ENCODE measurements at places on chromosomes 7 and 10.

- DNase-seq: no peak
Measured at GRCh38 chr7:155383756-155384491, 74.0 kb upstream of the EN2 start.

GRCh38 chr10:110481919-110482318 lies 15.8 kb upstream of the DUSP5 start:
- DNase-seq: no peak

DNA sequence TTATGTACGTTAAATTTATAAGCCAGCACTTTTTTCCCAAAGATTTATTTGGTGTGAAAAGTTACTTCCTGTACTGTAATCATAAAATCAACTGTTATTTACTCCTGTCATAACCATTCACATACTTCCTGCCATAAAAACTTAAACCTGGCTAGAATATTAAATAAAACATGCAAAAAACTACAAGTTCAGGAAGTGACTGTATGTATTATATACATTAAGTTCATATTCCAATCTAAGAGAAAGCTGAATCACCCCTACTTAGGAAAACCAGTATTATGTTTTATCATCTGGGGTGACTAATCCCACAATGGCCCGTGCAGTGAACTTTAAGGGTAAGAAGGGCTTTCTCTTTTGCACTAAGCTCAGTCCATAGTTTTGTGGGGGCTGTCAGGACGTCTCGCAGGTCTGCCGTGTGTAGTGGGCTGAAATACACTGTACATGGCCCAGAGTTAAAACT lies 183.7 kb upstream of the KLF14 start:
- DNase-seq: peak; percentile 67

DNA sequence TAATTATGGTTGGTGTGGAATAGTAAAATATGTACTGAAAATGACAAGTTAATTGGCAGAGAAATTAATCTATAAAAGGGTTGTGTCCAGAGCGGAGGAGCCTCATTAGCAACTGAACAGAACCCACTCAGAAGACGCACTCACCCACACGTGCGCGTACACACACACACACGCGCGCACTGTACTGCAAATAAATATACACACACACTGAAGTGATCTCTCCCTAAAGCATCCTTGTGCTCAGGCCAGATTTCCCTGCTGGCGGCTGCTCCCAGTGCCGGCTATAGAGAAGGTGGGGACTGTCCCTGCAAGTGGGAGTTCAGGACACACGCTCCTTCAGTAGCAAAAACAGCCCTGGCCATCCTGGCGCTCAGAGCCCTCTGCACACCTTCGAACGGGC lies 85.2 kb downstream of the CHST15 start:
- no peak for DNase-seq

- no peak for DNase-seq
Measured at GRCh38 chr7:92609921-92610518, 19.8 kb upstream of the FAM133B start.

GRCh38 chr10:15684768-15685167 lies 35.0 kb downstream of the ITGA8 start:
- DNase-seq: no peak

DNA sequence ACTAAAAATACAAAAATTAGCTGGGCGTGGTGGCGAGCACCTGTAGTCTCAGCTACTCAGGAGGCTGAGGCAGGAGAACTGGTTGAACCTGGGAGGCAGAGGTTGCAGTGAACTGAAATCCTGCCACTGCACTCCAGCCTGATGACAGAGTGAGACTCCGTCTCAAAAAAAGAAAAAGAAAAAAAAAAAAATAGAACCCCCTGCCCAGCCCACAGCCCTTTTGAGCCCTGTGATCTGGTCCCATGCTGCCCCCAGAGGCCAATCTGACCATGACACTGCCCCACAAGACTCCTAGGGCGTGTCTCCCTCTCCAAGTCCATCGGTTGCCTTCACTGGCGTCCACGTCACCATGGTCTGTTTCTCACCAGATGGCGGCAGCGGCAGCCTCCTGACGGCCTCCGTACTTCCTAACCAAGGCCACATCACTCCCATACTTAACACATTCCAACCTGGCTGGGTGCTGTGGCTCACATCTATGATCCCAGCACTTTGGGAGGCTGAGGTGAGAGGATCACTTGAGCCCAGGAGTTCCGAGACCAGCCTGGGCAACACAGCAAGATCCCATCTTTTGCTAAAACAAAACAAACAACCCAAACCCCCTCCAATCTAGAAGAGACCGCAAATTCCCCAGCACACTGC lies 18.0 kb downstream of the STX1A start:
- DNase-seq: peak; percentile 52

DNA sequence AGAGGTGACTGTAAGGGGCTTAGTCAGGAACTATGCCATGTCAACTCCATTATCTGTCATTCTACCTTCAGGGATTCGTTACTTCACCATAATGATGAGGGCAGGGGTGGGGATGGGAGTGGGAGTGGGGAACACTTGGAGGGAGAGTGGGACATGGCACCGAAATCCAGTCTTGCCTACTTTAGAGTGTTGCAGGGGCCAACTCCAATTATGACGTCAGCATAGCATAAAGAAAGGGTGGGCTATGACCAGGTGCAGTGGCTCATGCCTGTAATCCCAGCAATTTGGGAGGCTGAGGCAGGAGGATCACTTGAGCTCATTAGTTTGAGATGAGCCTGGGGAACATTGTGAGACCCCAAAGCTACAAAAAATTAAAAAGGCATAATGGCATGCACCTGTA lies 512.2 kb downstream of the GATA3 start:
- no peak for DNase-seq

DNA sequence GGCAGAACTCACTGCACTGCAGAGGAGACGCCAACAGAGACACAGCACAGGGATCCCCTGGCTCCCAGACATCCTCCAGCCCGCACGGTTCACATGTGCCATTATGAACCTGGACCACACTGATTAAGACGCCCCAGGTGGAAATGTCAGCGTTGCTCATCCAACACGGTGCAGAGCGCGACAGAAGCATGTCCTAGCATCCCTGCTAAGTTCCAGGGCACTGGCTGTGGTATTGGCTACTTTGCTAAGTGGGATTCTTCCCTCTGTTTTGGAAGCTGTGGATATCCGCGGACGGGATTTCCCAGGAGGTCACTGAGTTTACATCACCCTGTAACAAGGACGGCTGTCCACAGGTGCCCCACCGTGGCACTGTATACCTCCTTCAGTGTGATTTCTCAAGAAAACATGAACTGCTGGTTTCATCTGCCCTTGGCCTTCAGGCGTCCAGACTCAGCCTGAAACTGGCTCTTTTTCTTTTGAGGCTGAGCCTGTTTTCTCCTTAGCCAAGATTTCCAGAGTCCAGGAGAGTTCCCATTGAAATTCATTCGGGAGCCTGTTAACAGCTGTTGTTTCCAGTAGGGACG lies 324.0 kb downstream of the WDR37 start:
- no peak for DNase-seq

- no peak for DNase-seq
Measured at GRCh38 chr10:24207781-24208611, 942 bp upstream of the KIAA1217 start.

DNA sequence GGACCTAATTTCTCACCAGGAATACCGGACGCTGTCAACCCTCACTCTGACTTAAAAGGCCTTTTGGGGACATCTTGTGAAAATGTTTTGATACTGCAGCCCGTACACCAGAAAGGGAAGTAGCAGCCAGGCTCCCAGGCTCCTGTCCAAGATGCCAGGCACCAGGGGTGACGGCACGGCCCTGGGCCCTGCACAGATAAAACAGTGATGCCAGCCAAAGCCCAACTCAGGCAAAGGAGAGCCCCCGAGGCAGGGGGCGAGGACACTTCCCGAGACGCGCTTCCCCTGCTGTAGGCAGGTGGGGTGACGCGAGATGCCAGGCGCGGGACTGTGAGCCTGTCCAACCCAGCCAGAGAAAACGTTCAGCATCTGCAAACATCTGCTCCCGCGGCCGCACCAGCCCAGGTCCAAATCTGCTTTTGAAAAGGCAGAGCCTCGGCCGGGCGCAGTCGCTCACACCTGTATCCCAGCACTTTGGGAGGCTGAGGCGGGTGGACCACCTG lies 15.7 kb downstream of the ZFAND2A start:
- DNase-seq: peak; percentile 52

GRCh38 chr10:61992671-61993668 lies 91.5 kb downstream of the ARID5B start:
- DNase-seq: peak; percentile 96

DNA sequence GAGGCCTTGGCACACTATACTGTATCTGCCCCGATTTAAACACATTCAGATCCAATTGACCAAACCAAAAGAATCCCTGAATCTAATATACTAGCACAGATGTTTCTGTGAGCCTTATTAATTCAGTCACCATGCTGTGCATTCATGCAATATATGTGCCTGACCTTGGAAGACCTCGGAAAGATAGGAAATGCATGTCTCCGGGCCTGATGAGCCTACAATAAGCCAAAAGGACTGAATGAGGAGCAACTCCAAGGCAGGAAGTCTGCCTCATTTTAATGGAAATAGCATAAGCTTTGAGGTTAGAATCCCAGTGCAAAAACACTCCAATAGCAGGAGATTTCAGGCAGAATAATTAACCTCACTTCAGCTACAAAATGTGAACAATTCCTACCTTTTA lies 316.7 kb downstream of the LRRTM3 start:
- no peak for DNase-seq

DNA sequence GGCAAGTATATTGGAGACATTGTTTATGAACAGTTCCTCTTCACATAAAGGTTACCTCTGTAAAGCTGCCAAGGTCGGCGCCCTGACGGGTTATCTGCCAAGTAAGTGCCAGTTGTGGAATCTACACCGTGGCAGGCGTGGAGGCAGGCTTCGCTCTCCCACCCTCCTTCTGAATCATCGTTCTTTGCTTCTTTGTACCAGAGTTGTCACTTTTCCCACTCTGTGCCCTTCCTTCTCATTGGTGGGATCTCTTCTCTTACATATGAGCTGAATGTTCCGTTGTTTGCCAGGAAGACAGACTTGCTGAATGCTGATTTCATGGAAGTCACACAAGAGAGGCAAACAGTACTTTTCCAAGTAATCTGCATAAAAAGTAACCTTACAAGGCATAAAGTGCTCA lies 40.6 kb upstream of the PTPRZ1 start:
- DNase-seq: no peak

GRCh38 chr10:32961895-32962369 lies 3.9 kb upstream of the ITGB1 start:
- DNase-seq: peak; percentile 64

- no peak for DNase-seq
Measured at GRCh38 chr7:66055321-66055956, 20.2 kb upstream of the ASL start.

DNA sequence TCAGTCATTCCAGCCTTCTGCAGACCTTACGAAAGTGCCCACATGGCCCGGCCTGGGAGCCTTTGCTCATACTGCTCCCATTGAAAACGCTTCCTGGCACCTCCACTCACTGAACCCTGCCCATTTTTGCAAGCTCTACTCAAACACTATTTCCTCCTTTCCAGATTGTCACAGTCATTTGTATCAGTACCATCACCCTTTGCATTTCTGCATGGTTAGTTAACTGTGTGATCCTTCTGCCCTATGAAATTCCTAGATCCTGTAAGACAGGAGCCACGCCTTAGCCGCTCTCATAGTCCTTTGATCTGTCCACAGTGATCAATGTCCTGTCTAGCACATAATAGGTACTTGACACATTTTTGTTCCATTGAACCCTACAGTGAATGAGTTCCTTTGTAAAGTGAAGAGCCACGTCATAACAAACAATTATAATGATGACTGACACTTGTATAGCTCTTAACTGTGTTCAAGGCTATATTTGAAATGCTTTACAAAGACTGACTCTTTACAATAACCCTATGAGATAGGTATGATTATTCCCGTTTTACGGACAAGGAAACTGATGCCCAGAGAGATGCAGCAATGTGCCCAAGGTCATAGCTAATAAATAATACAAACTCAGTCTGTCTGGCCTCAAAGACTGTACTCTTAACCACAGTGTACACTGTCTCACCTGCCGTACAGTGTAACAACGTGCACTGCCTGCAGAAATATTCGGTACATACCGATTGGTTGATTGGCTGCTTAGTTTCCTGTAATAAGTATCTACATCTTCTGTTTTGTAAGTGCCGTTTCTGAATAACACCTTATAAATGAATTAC lies 16.6 kb upstream of the ITIH2 start:
- no peak for DNase-seq

- no peak for DNase-seq
Measured at GRCh38 chr10:115653473-115653872, 560.3 kb downstream of the ATRNL1 start.

- no peak for DNase-seq
Measured at GRCh38 chr7:5207131-5207530, 17.1 kb downstream of the WIPI2 start.

GRCh38 chr7:27159266-27160144 lies 3.0 kb upstream of the HOXA7 start:
- no peak for DNase-seq

DNA sequence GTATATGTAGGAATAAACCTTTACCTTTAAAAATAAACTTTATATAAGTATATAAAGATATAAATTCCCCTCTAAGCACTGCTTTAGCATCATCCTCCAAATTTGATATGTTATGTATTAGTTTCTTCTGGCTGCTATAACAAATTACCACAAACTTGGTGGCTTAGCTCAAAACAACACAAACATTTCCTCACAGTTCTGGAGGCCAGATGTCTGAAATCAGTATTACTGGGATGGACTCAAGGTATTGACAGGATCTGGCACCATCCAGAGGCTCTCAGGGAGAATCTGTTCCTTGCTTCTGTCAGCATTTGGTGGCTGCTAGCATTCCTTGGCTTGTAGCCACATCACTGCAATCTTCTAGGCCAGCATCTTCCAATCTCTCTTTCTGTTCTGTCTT lies 6.7 kb upstream of the SCRN1 start:
- DNase-seq: no peak

- no peak for DNase-seq
Measured at GRCh38 chr7:1966631-1967200, 266.0 kb downstream of the MAD1L1 start.

- no peak for DNase-seq
Measured at GRCh38 chr7:40535678-40536077, 400.9 kb downstream of the SUGCT start.

DNA sequence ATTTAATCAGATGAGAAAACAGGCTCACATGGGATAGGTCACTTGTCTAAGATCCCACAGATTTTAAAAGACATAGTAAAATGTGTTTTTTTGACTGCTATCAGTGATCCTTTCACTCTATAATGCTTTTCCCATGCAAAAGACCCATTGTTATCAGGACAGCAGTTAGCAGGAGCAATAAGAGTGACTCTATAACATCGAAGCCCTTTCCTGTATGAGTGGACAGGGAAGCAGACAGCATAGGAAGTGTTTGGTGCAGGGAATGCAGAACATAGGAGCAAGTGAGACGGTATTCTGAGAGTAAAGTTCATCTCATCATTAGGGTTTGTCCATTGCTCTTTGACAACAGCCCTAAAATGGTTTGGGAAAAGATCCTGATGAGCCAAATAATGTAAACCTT lies 68.5 kb downstream of the SLC25A13 start:
- no peak for DNase-seq

- no peak for DNase-seq
Measured at GRCh38 chr10:71998840-71999194, 34.6 kb downstream of the CHST3 start.
